Upper lobe of left lung (tissue), 6 donors: ENCODE measurements at places on chromosomes 4 and X.

DNA sequence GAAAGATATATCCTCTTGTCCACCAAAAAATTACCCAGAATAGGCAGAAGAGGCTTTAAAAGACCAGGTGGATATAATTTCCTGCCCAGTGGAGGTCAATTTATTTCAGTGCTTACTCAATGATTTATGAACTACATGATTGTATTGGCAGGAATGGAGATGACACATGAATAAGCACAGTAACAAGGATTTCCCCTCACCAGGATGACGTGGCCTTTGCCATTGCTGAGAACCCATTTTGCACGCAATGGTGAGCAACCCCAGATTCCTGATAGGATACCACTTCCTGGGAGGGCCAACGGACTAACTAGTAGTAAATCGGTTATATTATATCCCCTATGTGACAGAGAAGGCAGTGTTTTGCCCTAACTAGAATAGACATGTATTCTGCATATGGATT is 11.6 kb upstream of the TTC29 start:
- DNase-seq, result no peak
- no peaks in the 10 kb centered on the region for H3K4me1 ChIP-seq
- no peaks in the 10 kb centered on the region for H3K36me3 ChIP-seq

- H3K36me3 ChIP-seq, result no peaks in the 10 kb centered on the region
- no peak for DNase-seq
- no peak overlapping the region for H3K4me3 ChIP-seq
- H3K4me1 ChIP-seq, result no peaks in the 10 kb centered on the region
Measured at GRCh38 chr4:80434238-80434637, 98.7 kb downstream of the CFAP299 start.

DNA sequence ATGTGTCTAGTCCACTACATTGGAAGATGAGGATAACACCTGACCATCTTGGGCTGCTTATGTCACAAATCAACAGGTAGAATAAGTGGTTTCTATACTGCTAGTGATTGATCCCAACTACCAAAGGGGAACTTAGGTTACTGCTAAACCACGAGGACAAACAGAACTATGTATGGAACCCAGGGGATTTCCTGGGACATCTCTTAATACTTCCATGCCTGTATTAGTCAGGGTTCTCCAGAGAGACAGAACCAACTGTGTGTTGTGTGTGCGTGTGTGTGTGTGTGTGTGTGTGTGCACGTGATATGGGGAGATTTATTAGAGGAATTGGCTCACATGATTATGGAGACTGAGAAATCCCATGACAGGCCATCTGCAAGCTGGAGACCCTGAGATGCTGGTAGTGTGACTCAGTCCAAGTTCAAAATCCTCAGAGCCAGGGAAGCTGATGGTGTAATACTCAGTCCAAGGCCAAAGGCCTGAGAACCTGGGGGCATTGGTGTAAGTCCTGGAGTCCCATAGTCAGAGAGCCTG is 16.2 kb upstream of the AFF1 start:
- no peak for DNase-seq

GRCh38 chr4:150032541-150032940 is 45.7 kb upstream of the DCLK2 start:
- no peaks in the 10 kb centered on the region for H3K36me3 ChIP-seq
- H3K4me1 ChIP-seq, result no peaks in the 10 kb centered on the region
- no peak for DNase-seq
- no peak overlapping the region for H3K4me3 ChIP-seq
- H3K27me3 ChIP-seq, result no peaks in the 10 kb centered on the region

DNA sequence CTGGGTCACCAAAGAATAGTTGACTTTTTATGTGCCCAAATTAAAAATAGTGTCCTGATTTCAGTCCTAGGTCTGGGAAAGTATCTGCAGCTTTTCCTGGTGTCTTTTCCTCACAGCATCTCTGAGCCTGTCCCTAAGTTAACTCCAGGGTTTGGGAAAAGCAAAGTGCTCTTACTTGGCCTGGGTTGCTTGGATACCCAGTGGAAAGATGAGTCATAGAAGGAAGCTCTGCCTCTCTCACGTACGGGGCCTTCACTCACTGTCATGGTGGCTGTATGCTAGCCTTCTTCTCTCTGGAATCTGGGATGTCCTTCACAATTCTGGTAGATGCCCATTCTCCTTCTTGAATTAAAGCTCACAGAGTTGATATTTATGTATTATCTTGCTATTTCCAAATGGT is 607.3 kb downstream of the ANKRD50 start:
- no peaks in the 10 kb centered on the region for H3K36me3 ChIP-seq
- H3K4me3 ChIP-seq, result no peak overlapping the region
- H3K27me3 ChIP-seq, result no peaks in the 10 kb centered on the region
- H3K4me1 ChIP-seq, result no peaks in the 10 kb centered on the region

DNA sequence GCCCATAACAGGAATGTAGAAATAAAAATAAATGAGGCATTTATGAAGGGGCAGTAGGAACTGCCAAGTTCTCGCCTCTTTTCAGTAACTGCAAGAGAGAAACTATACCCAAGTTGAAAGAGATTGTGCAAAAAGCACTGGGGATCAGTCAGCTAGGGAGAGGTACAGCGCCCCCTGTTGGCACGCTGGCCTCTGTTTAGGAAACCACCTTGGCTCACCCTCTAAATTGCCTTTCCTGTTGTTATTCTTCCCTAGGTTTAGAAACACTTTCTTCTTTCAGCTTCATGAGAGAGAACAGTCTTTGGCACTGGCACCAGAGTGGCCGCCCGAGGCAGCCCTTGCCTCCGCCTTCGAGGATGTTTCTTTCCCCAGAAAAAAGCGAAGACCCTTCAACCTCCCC is 348.5 kb downstream of the MID1IP1 start:
- H3K27me3 ChIP-seq, result no peaks in the 10 kb centered on the region
- no peak for DNase-seq
- H3K4me3 ChIP-seq, result no peak overlapping the region
- no peaks in the 10 kb centered on the region for H3K36me3 ChIP-seq
- H3K27ac ChIP-seq, result no peak overlapping the region

DNA sequence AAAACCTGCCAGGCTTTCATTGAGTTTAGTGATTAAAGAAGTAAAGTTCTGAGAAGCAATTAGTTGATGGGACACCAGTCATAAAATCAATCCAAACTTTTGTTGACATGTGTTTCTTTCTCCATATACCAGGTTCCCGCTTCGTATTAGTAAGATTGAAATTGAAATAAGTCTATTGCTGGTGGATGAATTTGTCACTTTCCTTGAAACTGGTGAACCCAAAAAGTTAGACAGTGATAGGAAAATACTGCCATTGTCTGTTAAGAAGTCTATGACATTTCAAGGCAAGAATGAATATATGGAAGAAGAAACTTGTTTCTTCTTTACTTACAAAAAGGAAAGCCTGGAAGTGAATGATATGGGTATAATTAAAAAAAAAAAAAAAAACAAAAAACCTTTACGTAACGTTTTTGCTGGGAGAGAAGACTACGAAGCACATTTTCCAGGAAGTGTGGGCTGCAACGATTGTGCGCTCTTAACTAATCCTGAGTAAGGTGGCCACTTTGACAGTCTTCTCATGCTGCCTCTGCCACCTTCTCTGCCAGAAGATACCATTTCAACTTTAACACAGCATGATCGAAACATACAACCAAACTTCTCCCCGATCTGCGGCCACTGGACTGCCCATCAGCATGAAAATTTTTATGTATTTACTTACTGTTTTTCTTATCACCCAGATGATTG is at the start of gene CD40LG:
CD40LG (plus strand) TSS at position 482 of the 684 bp plus-strand sequence; CDS start at position 573, 91 bp downstream.
- no peak within 1 kb of the TSS for H3K4me3 ChIP-seq
- H3K4me1 ChIP-seq, result no peaks in the 10 kb centered on the region
- no peak for DNase-seq

GRCh38 chrX:1521459-1521956 is 15.5 kb downstream of the P2RY8 start:
- H3K27me3 ChIP-seq, result no peaks in the 10 kb centered on the region
- no peaks in the 10 kb centered on the region for H3K36me3 ChIP-seq
- no peak overlapping the region for H3K4me3 ChIP-seq
- no peaks in the 10 kb centered on the region for H3K4me1 ChIP-seq

DNA sequence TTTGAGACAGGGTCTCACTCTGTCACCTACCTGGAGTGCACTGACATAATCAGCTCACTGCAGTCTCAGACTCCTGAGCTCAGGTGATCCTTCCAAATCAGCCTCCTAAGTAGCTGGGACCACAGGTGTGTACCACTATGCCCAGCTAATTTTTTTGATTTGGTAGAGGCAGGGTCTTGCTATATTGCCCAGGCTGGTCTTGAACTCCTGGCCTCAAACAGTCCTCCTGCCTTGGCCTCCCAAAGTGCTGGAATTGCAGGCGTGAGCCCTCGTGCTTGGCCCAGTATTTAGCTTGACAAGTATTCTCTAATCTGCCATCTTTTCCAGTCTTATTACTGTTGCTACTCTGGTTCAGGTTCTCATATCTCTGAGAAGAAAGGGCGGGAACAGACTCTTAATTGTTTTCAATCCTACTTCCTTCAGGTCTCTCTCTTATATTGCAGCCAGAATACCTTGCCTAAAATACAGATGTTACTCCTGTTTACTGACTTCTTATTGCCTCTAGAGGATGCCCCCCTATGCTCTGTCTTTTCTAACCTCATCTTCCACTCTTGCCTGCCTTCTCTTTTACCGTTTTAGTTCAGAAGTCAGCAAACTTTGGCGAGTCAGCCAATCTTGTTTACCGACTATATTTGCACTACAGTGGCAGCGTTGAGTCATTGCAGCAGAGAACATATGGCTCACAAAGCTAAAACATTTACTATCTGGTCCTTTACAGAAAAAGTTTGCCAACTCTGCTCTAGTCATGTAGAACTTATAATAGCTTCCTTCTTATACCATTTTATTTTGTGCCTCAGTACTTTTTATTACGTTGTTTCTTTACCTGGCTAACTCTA is 19.0 kb downstream of the MRPL1 start:
- H3K4me3 ChIP-seq, result no peak overlapping the region
- no peak for DNase-seq
- no peak overlapping the region for H3K27ac ChIP-seq
- H3K36me3 ChIP-seq, result peaks cover 5% of the 10 kb centered on the region

GRCh38 chr4:40502934-40503333 is 126.7 kb downstream of the RBM47 start:
- no peak overlapping the region for H3K27ac ChIP-seq
- DNase-seq, result no peak
- H3K4me3 ChIP-seq, result no peak overlapping the region
- no peaks in the 10 kb centered on the region for H3K27me3 ChIP-seq
- H3K36me3 ChIP-seq, result no peaks in the 10 kb centered on the region

GRCh38 chr4:90211174-90211573 is 84.0 kb downstream of the CCSER1 start:
- peaks cover 4% of the 10 kb centered on the region for H3K4me1 ChIP-seq
- DNase-seq, result no peak
- H3K36me3 ChIP-seq, result no peaks in the 10 kb centered on the region
- no peak overlapping the region for H3K27ac ChIP-seq
- no peak overlapping the region for H3K4me3 ChIP-seq
- H3K27me3 ChIP-seq, result no peaks in the 10 kb centered on the region

DNA sequence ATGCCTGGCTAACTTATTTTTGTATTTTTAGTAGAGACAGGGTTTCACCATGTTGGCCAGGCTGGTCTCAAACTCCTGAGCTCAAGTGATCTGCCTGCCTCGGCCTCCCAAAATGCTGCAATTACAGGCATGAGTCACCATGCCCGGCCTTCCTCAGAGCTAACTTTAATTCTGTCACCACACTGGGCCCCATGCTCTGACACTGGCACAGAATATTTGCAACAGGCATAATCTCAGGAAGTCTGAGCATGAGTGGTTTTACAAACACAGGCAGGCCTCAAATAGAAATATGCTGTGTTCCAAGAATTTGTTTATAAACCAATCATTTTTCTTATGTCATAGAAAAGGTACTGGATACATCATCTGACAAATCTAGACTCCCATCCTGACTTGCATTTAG is 32.7 kb upstream of the FAM9C start:
- H3K27me3 ChIP-seq, result no peaks in the 10 kb centered on the region
- H3K4me1 ChIP-seq, result peaks cover 22% of the 10 kb centered on the region
- peak; percentile 57 for DNase-seq
- no peaks in the 10 kb centered on the region for H3K36me3 ChIP-seq
- no peak overlapping the region for H3K4me3 ChIP-seq
- peak overlapping the region; percentile 76 for H3K27ac ChIP-seq

GRCh38 chr4:101128473-101128872 is 218.9 kb downstream of the PPP3CA start:
- no peak for DNase-seq
- H3K4me3 ChIP-seq, result no peak overlapping the region
- no peak overlapping the region for H3K27ac ChIP-seq
- no peaks in the 10 kb centered on the region for H3K27me3 ChIP-seq
- H3K4me1 ChIP-seq, result no peaks in the 10 kb centered on the region
- no peaks in the 10 kb centered on the region for H3K36me3 ChIP-seq

GRCh38 chr4:150591406-150591805 is 9.5 kb downstream of the MAB21L2 start:
- no peak for DNase-seq
- H3K27ac ChIP-seq, result no peak overlapping the region
- no peaks in the 10 kb centered on the region for H3K4me1 ChIP-seq
- no peak overlapping the region for H3K4me3 ChIP-seq

DNA sequence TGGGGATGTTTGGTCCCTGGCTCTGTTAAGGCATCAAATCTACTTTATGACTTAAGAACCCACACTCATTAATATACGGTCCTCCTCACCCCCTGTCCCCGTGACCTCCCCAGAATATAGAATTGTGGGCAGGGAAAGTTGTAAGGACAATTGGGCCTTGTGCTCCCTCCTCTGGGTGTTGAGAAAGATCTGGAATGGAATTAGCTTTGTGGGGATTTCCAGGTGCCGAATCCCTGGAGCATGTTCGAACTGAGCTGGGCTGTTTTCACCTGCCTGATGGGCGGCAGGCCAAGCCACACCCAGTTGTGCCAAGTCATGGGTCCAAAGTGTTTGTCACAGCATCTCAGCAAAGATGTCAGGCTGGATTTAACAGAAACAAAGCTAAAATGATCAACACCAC is 349.3 kb upstream of the KLF3 start:
- peaks cover 14% of the 10 kb centered on the region for H3K4me1 ChIP-seq
- no peaks in the 10 kb centered on the region for H3K36me3 ChIP-seq
- no peak for DNase-seq
- H3K27ac ChIP-seq, result no peak overlapping the region
- no peak overlapping the region for H3K4me3 ChIP-seq

DNA sequence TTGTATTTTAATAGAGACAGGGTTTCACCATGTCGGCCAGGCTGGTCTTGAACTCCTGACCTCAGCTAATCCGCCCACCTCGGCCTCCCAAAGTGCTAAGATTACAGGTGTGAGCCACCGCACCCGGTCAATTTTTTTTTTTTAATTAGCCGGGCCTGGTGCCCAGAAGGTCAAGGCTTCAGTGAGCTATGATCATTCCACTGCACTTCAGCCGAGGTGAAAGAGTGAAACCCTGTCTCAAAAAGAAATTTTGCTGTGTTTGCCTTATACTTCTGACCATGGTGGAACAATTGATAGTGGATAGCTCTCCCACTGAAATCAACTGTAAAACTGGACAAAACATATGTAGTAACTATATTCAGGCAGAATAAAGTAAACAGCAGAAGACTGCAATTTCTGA is 24.0 kb upstream of the SMIM14 start:
- no peak overlapping the region for H3K4me3 ChIP-seq
- DNase-seq, result no peak
- no peaks in the 10 kb centered on the region for H3K4me1 ChIP-seq
- no peak overlapping the region for H3K27ac ChIP-seq
- H3K27me3 ChIP-seq, result no peaks in the 10 kb centered on the region
- H3K36me3 ChIP-seq, result no peaks in the 10 kb centered on the region
